ENCODE measurements at places on chromosomes 16 and 17. TPM values are rescaled to one million over a fixed set of nuclear protein-coding genes. Genes with fewer than 3 reads are reported as not detected.

Gene KCNJ18
- not detected for total RNA-seq

Gene KCTD11
- total RNA-seq: 25.7 TPM

Gene MFAP4
- 33.1 TPM for total RNA-seq

Gene CA4
- total RNA-seq: 0.45 TPM

Gene PRDM7
- total RNA-seq: not detected

Gene PIK3R5
- total RNA-seq: 1.8 TPM

Gene ASB16
- total RNA-seq: not detected

Gene KRT32
- total RNA-seq: 4.2 TPM

Gene KRTAP17-1
- total RNA-seq: not detected

Gene TMC6
- 26.1 TPM for total RNA-seq

Gene CTDNEP1
- 46.0 TPM for total RNA-seq

Gene USP43
- total RNA-seq: 12.8 TPM

Gene KRTAP1-5
- not detected for total RNA-seq

Gene RCVRN
- total RNA-seq: not detected

DNA sequence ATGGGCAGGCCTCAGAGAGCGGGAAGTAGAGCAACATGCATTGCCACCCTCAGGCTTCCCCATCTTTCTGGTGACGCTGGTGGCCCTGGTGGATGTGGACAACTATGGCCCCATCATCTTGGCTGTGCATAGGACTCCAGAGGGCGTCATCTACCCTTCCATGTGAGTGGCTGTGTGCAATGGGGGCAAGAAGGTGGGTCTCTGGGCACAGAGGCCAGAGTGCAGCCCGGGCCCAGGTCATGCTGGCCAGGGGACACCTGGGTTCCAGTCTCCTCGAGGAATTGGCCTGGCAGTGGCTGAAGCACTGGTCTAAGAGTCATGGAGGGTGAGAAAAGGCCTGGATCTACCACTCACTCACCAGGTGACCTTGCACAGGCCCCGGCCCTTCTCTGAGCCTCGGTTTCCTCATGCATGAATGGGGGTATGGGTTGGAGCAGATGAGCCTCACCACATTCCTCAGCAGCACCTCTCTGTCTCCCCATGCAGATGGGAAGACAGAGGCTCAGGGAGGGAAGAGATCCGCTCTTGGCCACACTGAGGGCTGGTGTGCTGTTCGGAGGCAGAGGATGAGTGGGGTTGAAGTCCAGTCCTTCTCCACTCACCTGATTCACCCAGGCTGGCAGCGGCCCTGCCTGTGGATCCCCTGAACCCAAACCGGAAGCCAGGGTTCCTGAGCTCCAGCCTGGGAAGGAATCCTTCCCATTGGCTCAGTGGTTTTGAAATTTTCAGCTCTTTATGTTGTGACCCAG lies 7.2 kb upstream of the ADGRG3 start:
- no peaks in the 10 kb centered on the region for H3K4me1 ChIP-seq
- no peak overlapping the region for H3K27ac ChIP-seq
- H3K36me3 ChIP-seq: peaks cover 8% of the 10 kb centered on the region
- H3K4me3 ChIP-seq: no peak overlapping the region
- no peak for DNase-seq
- no peaks in the 10 kb centered on the region for H3K27me3 ChIP-seq

GRCh38 chr17:17021194-17021863 lies 20.9 kb upstream of the MPRIP start:
- H3K27ac ChIP-seq: peak overlapping the region; percentile 48
- no peaks in the 10 kb centered on the region for H3K36me3 ChIP-seq
- peaks cover 49% of the 10 kb centered on the region for H3K4me1 ChIP-seq

DNA sequence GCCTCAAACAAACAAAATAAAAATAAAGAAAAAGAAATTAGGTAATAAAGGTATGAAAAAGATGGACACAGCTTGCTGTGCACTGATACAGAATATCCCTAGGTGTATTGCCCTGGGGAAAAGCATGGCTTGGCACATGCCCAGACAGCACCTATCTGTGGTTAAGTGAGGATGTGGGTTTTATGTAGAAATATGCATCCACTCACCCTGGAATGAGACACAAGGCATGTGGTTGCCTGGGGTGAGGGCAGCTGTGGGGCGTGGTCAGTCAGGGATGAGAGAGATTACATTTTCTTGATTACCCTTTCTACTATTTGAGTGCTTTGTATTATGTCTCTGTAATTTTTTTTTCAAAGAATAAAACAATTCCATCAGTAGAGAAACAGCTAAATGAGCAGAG lies 6.9 kb downstream of the PLLP start:
- no peaks in the 10 kb centered on the region for H3K36me3 ChIP-seq

- DNase-seq: no peak
- no peaks in the 10 kb centered on the region for H3K36me3 ChIP-seq
- peak within 1 kb of the TSS; percentile 41 for H3K4me3 ChIP-seq
- peaks cover 10% of the 10 kb centered on the region for H3K4me1 ChIP-seq
- no peak within 1 kb of the TSS for H3K27ac ChIP-seq
Observed at GRCh38 chr16:66427036-66427860, at the start of gene BEAN1. Gene BEAN1 (plus strand): TSS chr16:66427295. CDS start chr16:66437677, 10,382 bp downstream.

DNA sequence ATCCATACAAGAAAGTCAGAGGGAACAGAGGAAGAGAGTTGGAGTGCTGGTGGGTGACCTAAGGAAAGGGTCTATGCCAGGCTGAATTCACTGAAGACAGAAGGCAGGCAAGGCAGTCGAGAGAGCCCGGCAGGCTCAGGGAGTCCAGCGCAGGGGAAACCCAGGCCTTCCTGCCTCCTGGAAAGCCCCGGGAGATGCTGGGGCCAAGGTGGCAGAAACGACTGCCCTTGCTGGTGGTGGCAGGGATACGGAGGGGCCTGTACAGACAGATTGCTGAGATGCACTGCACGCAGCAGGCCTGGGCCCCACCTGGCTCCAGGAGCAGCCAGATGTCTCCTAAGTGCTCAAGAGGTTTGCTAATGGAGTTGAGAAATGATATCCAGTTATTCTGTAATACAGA lies 59.8 kb downstream of the GTF3C1 start:
- peaks cover 49% of the 10 kb centered on the region for H3K36me3 ChIP-seq
- no peak overlapping the region for H3K4me3 ChIP-seq
- no peak overlapping the region for H3K27ac ChIP-seq

GRCh38 chr17:78185981-78186691 lies 716 bp downstream of the TK1 start:
- H3K27ac ChIP-seq: peak overlapping the region; percentile 88
- no peaks in the 10 kb centered on the region for H3K27me3 ChIP-seq
- peaks cover 12% of the 10 kb centered on the region for H3K4me1 ChIP-seq
- peaks cover 13% of the 10 kb centered on the region for H3K36me3 ChIP-seq

- H3K36me3 ChIP-seq: no peaks in the 10 kb centered on the region
- H3K4me1 ChIP-seq: no peaks in the 10 kb centered on the region
- no peak overlapping the region for H3K27ac ChIP-seq
- DNase-seq: no peak
- no peak overlapping the region for H3K4me3 ChIP-seq
- H3K27me3 ChIP-seq: no peaks in the 10 kb centered on the region
Observed at GRCh38 chr16:22109258-22109898, 17.0 kb downstream of the VWA3A start.

DNA sequence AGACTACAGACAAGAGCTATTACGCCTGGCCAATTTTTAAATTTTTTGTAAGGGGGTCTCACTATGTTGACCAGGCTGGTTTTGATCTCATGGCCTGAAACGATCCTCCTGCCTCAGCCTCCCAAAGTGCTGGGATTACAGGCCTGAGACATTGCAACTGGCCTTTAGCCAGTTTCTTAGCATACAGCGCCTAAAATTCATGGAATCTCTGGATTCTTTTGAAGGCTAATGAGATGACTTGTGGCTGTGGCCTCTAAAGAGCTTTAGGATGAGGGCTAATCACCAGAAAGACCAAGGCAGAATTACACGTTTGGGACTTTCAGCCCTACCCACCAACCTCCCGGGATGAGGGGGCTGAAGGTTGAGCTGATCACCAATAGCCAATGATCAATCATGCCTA lies 34.6 kb downstream of the AKAP10 start:
- peaks cover 90% of the 10 kb centered on the region for H3K36me3 ChIP-seq
- H3K4me3 ChIP-seq: no peak overlapping the region
- H3K27ac ChIP-seq: no peak overlapping the region
- no peak for DNase-seq
- H3K4me1 ChIP-seq: no peaks in the 10 kb centered on the region
- H3K27me3 ChIP-seq: no peaks in the 10 kb centered on the region

DNA sequence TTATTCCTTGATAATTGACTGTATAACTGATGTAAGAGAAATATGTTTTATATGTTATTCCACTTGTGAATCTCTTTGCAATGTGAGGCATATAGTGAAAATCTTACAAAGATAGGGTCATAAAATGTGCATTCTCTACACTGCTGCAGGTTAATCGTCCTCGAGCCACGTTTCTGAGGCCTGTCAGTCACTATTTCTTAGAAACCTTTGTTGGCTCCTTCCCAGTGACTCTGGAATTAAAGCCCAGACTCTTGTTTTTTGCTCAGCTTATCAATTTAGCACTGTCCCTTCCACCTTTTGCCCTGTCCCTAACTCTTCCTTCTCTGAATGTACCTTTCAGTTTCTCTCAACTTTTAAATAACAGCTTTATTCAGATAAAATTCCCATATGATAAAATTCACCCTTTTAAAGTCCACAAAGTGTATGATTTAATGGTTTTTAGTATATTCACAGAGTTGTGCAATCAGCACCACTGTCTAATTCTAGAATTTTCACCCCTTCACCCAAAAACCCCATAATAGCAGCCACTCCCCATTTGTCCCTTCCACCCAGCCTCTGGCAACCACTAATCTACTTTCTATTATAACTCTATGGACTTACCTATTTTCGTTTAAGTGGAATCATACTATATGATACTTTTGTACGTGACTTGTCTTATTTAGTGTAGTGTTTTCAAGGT lies 8.6 kb downstream of the TNRC6A start:
- H3K36me3 ChIP-seq: no peaks in the 10 kb centered on the region
- H3K4me1 ChIP-seq: peaks cover 45% of the 10 kb centered on the region
- H3K4me3 ChIP-seq: no peak overlapping the region

GRCh38 chr17:20992416-20992815 lies 50.4 kb downstream of the USP22 start:
- no peak for DNase-seq
- H3K36me3 ChIP-seq: no peaks in the 10 kb centered on the region
- H3K27ac ChIP-seq: no peak overlapping the region
- no peaks in the 10 kb centered on the region for H3K4me1 ChIP-seq

GRCh38 chr17:61479493-61480413 lies 27.5 kb downstream of the TBX4 start:
- no peak for DNase-seq
- no peak overlapping the region for H3K4me3 ChIP-seq

DNA sequence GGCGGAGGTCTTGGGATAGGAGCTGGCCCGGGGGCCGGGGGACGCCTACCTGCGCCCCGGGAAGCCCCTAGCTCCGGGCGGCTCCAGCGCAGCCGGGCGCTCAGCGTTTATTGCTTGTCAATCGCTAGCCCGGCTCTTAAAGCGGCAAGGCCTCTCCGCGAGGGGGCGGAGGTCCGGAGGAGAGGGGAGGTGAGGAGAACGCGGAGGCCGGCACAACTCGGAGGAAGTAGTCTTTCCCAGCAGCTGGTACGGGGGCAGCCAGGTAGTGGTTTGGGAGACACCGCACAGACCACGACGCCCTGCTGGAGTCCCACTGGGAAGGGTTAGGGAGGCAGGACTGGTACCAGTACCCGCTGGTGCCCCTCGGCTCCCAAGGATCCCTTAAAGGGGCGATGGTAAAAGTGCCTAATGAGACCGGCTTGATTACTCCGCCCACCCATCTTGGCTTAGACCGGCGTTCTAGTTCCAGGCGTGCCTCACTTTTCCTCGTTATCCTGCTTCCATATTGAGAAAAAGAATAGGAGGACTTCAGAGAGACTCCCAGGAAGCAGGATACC lies at the start of gene MPP2:
TSS of gene MPP2 (minus strand) at position 112 of the 557 bp plus-strand sequence. CDS start 3,076 bp downstream, outside the sequence.
- H3K36me3 ChIP-seq: no peaks in the 10 kb centered on the region
- H3K4me3 ChIP-seq: peak within 1 kb of the TSS; percentile 65
- peaks cover 32% of the 10 kb centered on the region for H3K4me1 ChIP-seq
- peaks cover 3% of the 10 kb centered on the region for H3K27me3 ChIP-seq
- DNase-seq: no peak

DNA sequence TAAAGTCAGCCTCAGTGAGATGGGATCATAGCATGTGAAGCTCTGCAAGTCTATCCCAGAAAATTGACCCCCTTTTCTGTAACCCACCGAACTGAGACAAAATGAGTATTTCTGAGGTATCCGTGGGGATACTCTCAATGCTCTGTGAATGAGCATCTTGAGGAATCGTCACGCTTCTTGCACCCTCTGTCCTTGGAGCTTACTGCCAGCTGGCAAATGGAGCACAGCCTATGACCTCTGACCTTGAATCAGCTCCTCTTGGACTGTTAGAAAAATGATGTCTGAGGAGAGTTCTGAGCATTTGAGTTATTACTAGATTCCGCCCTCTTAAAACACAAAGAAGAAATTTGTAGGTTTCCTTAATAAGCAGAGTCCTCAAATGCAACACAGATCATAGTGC lies 342.1 kb downstream of the ZFHX3 start:
- no peaks in the 10 kb centered on the region for H3K36me3 ChIP-seq
- no peaks in the 10 kb centered on the region for H3K27me3 ChIP-seq
- DNase-seq: no peak

- H3K36me3 ChIP-seq: no peaks in the 10 kb centered on the region
- H3K27ac ChIP-seq: peak overlapping the region; percentile 57
- H3K4me1 ChIP-seq: peaks cover 3% of the 10 kb centered on the region
- DNase-seq: no peak
Observed at GRCh38 chr17:8413328-8413727, 15.7 kb upstream of the RNF222 start.

DNA sequence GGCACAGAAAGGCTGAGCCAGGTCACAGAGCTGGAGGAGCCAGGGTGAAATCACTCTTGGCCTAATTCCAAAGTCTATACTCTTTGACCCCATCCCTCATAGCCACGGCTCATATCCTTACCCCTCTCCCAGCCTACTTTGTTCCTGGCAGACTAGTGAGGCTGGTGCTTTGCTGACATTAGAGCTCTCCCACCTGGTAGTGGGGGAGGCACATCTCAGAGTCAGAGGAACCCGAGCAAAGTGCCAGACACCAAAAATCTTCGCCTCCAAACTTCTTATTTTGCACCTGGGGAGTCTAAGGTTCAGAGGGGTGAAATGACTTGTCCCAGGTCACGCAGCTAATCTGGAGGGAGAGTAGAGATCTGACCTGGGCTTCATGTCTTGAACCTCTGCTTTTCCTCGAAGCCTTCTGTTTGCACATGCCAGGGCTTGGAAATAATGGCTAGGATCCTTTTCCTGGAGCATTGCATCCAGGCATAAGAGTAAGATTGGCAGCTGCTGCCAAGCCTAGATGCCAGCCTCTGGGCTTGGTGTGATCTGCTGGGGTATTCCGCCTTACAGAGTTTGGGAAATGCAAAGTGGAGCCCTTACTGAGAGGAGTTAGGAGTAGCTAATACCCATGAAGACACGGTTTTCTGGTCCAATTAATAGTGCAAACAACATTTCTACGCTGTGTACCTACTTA lies 126.9 kb downstream of the SPACA3 start:
- H3K27me3 ChIP-seq: no peaks in the 10 kb centered on the region
- H3K4me3 ChIP-seq: no peak overlapping the region
- no peaks in the 10 kb centered on the region for H3K36me3 ChIP-seq
- no peak for DNase-seq
- H3K4me1 ChIP-seq: peaks cover 2% of the 10 kb centered on the region
- H3K27ac ChIP-seq: no peak overlapping the region

- H3K27me3 ChIP-seq: no peaks in the 10 kb centered on the region
- no peak overlapping the region for H3K4me3 ChIP-seq
- no peaks in the 10 kb centered on the region for H3K36me3 ChIP-seq
- H3K4me1 ChIP-seq: peaks cover 88% of the 10 kb centered on the region
- peak overlapping the region; percentile 88 for H3K27ac ChIP-seq
Observed at GRCh38 chr17:77366206-77366557, 225.4 kb downstream of the SEC14L1 start.
